Right lung (tissue), 10 donors: ENCODE measurements at places on chromosomes 7 and 10. TPM values are rescaled to one million over a fixed set of nuclear protein-coding genes. Genes with fewer than 3 reads are reported as not detected.

- no peak for DNase-seq
Observed at GRCh38 chr7:47741984-47742383, 160.1 kb upstream of the TNS3 start.

DNA sequence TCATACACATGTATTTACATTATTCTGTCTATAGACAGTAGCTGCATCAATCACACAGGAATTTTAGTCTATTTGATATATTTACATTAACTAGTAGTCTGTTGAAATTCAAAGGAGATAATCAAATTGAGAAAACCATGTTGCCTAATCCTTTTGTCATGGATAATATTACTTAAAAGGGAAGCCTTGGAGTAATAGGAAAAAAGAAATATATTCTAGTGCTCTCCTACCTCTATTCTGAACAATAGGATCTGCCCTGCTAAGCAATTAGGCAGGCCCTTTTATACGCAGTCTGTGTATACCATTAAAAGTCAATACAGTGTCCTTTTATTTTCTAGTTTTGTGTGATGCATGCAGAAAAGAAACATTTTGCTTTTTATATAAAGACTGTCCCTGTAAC is 24.5 kb downstream of the UMAD1 start:
- DNase-seq, result no peak

The ANKRD2 gene
- 0.33 TPM for polyA plus RNA-seq

- no peak for DNase-seq
Observed at GRCh38 chr10:63627396-63627795, 106.2 kb downstream of the REEP3 start.

DNA sequence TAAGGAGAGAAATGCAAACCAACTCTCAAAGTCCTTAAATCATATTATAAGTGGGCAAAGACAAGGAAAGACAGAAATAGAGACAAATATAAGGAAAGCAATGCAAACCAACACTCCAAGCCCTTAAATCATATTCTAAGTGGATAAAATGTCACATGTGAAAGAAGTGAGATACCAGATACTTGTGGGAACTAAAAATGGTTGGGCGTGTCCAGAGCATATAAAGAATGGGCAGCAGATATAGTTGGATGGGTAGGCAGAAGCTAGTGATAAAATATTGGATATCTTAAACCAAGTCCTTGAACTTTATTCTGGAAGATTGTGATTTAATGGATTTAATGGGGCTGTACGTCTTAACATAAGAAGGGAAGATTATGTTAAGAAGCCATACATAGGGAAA is 1065.2 kb upstream of the C7orf33 start:
- no peak for DNase-seq

GRCh38 chr7:50317221-50317678 is 12.7 kb downstream of the IKZF1 start:
- no peak for DNase-seq

DNA sequence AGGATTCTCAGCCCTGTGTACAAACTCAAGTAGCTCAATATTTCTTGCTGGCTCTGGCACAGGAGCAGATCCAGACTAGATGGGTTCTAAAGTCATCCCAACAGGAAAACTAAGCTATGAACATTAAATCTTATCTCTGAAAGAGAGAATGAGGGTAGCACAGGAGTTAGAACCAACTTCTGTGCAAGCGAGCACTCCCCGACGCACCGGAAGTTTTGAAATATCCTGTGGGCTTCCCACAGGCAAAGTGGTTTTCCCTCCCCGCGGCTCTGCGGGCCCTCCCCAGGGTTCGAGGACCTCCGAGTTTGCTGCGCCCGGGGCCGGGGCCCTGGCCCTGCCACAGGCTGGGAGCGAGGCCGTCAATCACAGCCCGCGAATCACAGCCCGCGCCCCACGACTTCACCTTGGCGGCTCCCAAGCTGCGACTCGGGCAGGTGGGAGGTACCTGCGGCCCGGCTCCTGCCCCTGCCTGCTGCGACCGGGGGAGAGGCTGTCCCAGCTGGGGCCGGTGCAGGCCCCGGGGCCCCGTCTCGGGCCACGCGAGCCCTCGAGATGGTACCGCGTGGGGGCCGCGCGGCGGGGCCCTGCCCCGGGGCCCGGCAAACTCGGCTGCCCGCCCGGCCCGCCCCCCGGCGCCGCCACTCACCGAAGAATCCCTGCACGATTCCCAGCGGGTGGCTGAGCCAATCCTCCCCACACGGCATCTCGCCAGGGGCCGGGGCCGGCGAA is 598 bp downstream of the MCMBP start:
- DNase-seq, result peak; percentile 44

DNA sequence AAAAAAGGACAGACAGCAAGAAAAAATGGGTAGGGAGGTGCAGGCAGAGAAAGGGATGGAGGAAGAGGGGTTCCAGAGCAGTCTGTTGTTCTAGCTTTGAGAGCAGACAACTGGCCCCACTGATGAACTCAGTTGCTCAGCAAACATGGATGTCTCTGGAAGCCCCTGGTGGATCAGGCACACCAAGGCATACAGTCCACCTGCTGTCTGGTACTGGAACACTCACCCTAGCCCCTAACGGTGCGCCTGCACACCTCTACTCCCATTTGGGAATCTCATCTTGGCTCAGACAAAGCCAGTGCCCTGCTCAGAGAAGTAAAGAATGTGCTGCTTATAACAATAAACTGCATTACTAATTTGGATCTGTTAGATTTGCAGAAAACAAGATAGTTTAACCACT is 7.7 kb downstream of the MACROH2A2 start:
- DNase-seq, result no peak

DNA sequence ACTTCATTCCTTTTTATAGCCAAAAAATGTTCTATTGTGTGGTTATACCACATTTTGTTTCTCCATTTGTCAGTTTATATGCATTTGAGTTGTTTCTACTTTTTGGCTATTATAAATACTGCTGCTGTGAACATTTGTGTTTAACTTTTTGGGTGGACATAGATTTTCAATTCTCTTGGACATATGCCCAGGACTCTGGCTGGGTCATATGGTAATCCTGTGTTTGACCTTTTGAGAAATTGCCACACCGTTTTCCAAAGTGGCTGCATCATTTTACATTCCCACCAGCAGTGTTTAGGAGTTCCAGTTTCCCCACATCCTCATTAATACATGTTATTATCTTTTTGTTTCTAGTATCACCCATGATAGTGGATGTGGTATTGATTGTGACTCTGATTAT is 39.4 kb downstream of the CSGALNACT2 start:
- no peak for DNase-seq

DNA sequence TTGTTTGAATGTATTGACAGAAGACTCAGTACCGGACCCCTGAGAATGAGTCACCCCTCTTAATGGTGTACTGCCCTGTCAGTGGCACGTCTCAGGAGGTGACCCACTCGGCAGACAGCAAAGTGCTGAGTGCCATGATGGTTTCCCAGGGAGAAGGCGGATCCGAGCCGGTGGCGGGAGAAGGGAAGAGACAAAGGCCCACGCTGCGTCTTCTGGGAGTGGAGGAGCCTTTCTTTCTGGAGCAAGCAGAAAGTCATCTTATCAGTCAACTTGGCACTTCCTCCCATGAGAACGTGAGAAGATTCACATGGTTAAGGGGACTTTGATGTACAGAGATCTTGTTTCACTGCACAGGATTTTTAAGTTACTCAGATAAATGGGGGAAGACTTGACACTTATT is 14.6 kb upstream of the PPP2R2D start:
- no peak for DNase-seq

The PAPOLB gene
- 0.09 TPM for polyA plus RNA-seq

DNA sequence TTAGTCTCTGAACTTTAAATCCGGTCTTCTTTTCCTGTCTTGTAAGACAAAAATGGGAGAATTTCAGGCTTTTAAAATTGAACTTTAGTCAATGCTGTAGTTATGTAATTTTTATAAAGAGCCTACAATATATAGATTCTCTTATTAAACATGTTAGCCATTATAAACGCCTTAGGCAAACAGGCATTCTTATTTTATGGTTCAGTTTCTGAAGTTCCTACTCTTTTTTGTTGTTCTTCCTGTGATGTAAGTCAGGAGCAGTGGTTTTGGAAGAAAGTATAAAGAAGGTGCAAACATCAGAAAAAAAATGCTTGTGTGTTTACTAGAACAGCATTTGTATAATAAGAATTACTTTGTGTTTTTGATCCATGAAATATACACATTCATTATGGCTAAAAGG is 41.6 kb downstream of the BICC1 start:
- DNase-seq, result no peak

DNA sequence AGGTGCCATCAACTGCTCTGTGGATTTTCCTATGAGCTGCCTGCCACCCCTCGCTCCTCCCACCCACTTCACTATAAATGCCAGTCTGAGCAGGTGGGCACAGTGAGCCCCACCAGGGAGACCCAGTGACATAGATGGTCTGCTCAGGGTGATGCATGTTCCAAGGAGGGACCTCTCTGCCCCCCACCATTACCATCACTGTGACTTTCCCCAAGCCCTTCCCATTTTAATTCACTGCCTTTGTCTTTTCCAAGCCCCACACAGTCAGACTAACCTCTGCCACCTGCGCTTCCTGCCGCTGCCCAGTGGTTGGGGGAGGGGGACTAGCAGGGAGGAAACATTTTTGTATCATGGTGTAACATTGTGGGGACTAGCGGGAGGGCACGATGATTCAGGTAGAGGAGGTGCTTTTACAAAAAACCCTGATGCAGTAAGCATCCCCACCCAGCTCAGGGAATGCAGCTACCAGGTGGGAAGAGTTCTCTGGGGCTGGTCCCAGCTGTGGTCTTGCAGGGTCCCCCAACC is 24.6 kb downstream of the PRSS2 start:
- no peak for DNase-seq

- no peak for DNase-seq
Observed at GRCh38 chr10:50567384-50567783, 56.4 kb downstream of the SGMS1 start.

DNA sequence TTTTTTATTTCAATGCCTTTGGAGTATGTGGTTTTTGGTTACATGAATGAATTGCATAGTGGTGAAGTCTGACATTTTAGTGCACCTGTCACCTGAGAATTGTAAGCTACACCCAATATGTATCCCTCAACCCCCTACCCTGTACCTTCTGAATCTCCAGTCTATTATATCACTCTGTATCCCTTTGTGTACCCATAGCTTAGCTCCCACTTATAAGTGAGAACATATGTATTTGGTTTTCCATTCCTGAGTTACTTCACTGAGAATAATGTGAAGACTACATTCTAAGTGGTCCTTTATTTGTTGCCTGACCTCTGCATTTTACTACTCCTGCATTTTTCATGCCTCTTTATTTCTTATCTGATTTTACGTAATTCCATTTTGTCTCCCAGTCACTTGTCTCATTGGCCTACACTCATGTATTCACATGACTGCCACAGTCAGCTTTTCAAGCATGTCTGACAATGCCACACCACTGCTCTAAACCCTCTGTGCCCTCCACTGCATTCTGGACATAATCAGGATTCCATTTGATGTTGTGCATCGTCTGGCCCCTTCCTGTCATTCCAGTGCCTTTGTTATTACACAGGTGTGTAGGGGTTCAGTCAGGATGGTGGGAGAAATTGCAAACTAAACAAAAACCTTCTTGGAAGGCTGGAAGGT is 1325.5 kb downstream of the XPNPEP1 start:
- DNase-seq, result no peak

The CCL26 gene
- polyA plus RNA-seq, result not detected

DNA sequence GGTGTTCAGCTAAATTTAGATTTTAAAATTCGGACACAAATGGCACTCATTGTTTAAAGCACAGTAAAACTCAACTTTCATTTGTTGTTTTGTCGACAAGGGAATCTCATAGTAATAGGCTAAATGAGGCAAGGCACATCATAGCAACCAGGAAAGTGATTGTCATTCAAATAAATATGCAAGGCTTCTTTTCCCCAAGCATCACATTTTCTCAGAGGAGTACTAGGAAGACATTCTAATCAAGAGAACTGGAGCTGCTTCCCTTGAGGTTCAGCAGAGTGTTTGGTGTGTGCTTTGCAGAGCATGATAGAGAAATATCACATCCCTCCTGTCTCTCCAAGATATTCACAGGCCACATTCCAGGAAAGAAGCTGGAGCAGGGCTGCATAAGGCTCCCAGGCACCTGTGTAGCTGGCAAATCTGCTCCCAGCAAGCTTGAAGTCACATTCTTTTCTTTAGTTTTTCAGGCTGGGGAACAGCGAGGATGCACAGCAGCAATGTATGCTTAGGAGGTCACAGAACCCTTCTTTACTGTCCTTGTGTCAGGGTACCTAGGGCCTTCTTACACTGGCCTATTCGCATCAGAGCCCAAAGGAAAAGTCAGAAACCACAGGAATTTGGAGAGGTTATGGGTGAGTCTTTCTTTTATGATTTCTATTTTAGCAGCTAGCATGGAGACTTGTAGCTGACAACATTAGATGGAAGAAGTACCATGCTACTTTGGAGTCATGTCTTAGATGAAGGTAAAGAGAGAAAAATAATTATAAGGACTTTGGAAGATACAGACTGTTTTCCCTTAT is 95.9 kb upstream of the HDAC9 start:
- no peak for DNase-seq

The NUTM2D gene
- polyA plus RNA-seq, result 7.6 TPM

- no peak for DNase-seq
Observed at GRCh38 chr10:35259769-35260397, 76.4 kb upstream of the CCNY start.

DNA sequence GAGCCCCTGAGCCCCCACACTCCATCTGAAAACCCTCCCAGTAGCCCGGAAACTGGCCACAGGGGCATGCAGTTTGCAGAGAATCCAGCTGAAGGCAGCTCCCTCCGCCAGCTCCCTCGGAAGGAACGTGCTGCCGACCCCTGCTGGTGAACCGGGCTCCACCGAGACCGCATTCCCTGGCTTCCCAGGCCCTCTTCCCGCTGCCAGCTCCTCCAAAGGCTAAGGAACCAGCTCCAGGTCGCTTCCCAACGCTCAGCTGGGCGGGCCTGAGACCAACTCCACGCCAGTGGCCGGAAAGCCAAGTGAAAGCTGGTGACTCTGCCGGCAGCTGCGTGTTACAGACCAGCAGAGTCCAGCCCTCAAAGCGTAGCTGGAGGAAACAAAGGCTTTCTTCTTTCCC is 35.8 kb downstream of the GPER1 start:
- DNase-seq, result peak; percentile 73

The ARHGAP22 gene
- polyA plus RNA-seq, result 2.3 TPM

The RASA4B gene
- polyA plus RNA-seq, result 7.6 TPM

- no peak for DNase-seq
Observed at GRCh38 chr7:45190406-45191165, 33.0 kb downstream of the RAMP3 start.

DNA sequence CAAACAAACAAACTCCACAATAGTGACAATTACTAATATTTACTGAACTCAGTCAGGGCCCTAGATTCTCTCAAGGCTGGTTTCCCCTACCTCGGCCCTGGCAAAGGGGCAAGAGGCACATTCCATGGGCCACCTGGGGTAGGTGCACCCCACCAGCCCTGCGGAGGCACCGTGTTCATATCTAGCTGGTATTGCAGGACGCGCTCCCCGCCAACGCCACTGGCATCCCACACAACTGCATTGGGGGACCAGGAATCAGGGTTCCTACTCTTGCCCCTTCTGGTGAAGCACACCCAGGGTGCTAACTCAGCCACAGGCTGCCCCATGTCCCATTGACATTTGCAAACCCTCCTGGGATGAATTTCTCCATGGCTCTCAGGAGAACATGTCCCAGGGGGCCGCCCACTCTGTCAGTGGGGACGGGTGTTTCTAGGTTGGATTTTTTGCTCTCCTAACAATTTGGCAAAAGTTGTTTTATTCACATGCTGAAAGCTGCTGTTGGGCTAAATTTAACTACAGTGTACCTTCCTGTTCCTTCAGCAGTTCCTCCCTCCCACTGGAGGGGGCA is 76.7 kb downstream of the ZRANB1 start:
- DNase-seq, result no peak

The ACSM6 gene
- 0.19 TPM for polyA plus RNA-seq

- no peak for DNase-seq
Observed at GRCh38 chr10:123327896-123328295, 173.7 kb downstream of the BUB3 start.

GRCh38 chr10:113680190-113681111 is 739 bp downstream of the CASP7 start:
- DNase-seq, result peak; percentile 41
